ENCODE measurements at places on chromosomes 5 and 9.

GRCh38 chr5:20351849-20352248 lies 363.8 kb upstream of the CDH18 start:
- DNase-seq = no peak

DNA sequence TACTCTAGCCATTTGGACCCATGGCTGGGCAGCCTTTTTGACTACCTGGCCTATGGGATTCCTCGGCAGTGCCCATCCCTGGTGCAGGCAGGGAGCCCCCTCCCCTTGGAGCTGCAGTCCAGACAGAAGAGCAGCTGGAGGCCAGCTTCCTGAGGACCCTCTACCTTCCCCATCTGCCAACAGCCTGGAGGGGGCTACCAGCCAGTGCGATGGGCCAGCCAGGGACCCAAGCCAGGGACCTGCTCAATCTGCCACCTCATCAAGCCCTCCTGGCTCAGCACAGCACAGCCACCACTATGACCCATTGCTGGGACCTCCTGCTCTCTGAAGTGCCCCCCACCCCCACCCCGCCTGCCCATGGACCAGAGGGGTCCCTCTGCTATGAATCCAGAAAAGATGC lies 22.6 kb upstream of the TDRD7 start:
- DNase-seq = no peak

- no peak for DNase-seq
These were observed 71.4 kb downstream of the SEMA4D start for GRCh38 chr9:89426384-89426961.

DNA sequence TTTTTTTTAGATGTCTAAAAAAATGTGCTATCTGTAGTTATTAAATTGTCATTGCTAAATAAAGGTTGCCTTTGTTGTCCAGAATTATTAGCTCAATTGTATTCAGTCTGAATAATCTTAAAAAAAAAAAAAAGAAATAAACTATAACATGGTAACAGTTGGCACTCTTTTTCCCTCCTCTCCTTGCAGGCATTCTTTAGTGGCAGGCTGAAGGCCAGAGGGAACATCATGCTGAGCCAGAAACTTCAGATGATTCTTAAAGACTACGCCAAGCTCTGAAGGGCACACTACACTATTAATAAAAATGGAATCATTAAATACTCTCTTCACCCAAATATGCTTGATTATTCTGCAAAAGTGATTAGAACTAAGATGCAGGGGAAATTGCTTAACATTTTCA lies 87.6 kb upstream of the FAM170A start:
- no peak for DNase-seq

DNA sequence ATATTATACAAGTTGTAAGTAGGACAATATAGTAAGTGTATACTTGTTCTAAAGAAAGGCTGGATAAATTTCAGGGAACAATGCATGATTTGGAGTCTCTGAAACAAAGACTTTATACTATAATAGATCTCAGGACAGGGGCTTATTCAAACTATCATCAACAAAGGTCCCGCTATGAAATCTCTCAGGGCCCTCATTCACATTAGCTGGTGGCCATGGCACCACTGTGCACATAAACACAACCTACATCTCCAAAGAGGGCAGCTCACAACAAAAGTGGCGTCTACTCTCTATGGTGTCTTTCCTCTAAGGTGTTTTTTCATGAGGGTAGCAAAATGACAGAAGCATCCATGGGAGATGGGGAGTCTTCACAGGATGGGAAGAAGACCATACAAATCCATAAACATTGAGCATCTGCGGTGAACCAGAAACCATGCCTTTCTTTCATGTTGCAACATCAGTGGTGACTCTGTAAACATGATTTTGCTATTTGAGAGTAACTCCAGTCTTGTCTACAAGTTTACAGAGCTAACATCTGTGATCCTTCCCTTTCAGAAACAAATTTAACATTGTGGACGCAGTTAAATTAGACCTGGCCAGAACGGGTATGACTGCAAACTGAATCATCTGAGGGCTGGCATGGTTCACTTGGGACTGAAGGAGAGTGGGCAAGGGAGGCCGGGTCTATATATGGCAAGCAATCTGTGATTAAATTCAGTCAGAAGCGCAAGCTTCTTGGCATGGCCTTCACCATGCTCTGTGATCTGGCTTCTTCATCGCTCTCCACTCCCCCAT lies 5.5 kb downstream of the TTLL11 start:
- no peak for DNase-seq

All from amygdala (tissue), 56 donors.